Stimulated activated CD4-positive, alpha-beta T cell treated with anti-CD3 and anti-CD28 coated beads, Interleukin-2, amount 100 ng/mL, for 4 hours (primary cell): ENCODE measurements at places on chromosomes 2 and 18.

DNA sequence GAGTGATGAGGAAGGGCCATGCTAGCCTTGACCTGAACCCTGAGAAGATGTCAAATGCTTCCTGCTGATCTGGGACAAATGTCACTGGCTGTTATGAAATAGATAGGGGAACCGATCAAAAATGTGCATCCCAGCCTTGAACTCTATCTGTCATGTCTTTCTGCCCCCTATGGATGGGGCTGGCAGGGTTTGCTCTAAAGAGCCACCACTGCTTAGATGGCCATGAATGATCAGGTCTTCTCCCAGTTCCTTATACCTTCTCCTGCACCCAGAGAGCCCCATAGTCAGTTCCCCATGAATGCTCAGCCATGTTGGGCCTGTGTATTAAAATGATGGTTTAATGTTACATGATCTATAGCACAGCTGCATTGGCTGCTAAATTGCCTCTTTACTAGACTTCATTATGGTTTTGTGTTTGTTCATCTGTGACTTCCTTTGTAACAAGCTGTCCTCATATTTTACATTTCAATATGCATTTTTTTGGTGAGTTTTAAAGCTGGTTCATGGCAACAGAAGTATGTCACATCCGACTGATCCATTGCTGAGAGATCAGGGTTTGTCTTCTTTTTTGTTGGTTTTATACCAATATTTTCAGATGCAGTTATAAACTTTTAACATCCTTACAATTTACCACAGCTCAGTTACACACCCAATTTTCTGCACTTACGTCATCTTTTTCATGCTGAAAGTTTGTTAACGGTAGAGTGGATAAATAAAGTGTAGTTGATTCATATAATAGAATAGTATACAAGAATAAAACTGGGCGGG lies 56.3 kb upstream of the SMAD2 start:
- no peak for DNase-seq

- DNase-seq: no peak
Observed at GRCh38 chr2:150119819-150120218, 367.6 kb downstream of the RND3 start.

DNA sequence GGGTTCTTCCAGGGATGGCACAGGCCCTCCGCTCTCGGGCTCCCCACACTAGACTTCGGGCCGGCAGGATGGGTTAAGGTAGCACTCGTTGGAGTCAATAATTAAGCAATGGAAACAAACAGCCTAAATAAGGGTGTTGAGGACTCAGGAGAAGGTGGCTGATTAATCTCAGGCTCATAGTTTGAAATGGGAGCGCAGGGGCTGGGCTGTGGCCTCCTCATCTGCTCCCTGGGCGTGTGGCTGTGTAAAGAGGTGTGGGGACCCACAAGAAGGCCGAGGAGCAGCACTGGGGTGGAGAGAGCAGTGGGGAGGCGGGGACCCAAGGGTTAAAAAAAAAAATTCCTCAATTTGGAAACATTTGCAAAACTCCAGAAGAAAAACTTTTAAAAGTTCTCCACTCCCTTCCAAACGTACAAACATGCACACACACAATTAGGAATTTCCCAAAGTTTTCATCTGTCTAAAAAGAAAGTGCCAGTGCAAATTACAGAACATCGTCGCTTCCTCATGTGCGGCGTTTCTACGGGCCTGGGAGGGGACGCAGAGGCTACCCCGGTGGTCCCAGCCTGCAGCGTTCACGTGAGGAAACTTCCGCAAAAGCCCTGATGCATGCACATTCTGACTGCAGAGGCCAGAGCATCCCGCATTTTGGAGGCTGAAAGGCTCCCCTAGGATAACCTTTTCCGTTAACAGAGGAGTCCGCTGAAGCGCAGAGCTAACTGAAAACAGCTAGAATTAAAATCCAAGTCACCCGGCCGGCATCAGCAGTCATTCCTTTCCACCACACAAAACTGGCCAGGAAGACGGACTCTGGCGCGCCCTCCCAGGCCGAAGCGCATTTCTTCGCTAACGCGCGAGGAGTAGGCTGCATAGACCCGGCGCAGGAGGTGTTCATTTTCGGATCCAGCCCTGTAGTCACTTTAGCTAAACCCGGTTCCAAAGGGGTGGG lies 1.0 kb upstream of the TUBB6 start:
- DNase-seq: no peak

DNA sequence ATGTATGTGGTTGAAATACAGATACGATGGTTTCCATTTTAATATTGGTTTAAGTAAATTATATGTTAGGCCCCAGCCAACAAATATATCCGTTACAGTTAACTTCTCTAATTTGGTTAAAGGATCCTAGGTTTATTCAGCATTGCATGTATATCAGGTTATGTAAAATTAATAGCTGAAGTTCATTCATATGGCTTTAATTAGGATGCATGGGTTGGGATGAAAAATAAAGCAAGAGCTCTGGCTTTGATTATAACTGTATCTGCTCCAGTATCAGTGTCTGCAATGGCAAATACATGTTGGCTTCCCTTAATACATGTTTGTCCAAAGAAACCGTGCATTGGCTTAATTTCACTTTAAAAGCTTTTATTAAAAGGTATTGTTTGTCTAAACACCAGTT lies 435.7 kb upstream of the SETBP1 start:
- no peak for DNase-seq

GRCh38 chr2:153986488-153987229 lies 114.9 kb downstream of the GALNT13 start:
- no peak for DNase-seq

- DNase-seq: no peak
Observed at GRCh38 chr18:10417664-10418063, 36.8 kb upstream of the APCDD1 start.

- no peak for DNase-seq
Observed at GRCh38 chr18:70840649-70841048, 551.8 kb downstream of the SOCS6 start.

GRCh38 chr18:11392980-11393885 lies 216.2 kb upstream of the SLC35G4 start:
- no peak for DNase-seq

DNA sequence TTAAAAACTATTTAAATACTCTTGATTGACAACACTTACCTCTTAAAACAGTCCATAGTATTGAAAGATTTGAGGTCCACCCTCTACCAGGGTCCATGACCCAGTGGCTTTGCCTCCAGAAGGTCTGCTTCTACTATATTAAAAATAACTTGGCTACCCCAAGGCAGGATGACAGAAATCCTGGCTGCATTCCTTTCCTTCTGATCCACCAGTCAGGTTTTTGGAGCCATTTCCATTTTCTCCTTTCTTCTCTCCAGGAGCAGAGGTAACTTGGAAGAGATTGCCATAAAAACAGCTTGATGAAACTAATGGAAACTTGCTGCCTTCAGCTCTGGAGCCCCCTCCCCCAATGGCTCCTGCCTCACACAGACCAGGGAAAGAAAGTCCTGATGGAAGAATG lies 2.6 kb upstream of the FAM171B start:
- DNase-seq: no peak

- DNase-seq: no peak
Observed at GRCh38 chr18:57787068-57787685, 15.9 kb downstream of the ATP8B1 start.

GRCh38 chr2:241074901-241075540 lies 27.1 kb downstream of the MTERF4 start:
- no peak for DNase-seq

GRCh38 chr2:16149349-16150243 lies 209.2 kb downstream of the MYCN start:
- no peak for DNase-seq

- DNase-seq: no peak
Observed at GRCh38 chr2:211204456-211204855, 648.1 kb downstream of the CPS1 start.

DNA sequence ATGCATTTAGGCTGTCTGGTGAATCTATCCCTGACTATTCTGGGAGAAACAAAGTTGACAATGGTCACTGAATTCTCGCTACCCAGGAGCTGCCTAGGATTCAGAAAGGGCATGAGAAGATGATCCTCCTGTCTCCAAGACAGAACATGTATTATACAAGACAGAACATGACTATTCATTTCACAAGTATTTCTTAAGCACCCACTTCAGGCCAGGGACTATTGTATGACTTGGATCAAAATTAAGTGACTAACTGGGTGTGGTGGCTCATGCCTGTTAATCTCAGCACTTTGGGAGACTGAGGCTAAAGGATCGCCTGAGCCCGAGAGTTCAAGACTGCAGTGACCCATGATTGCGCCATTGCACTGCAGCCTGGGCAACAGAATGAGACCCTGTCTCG lies 235.8 kb upstream of the RAB12 start:
- no peak for DNase-seq

- DNase-seq: no peak
Observed at GRCh38 chr2:68799140-68800026, 64.8 kb downstream of the ARHGAP25 start.

DNA sequence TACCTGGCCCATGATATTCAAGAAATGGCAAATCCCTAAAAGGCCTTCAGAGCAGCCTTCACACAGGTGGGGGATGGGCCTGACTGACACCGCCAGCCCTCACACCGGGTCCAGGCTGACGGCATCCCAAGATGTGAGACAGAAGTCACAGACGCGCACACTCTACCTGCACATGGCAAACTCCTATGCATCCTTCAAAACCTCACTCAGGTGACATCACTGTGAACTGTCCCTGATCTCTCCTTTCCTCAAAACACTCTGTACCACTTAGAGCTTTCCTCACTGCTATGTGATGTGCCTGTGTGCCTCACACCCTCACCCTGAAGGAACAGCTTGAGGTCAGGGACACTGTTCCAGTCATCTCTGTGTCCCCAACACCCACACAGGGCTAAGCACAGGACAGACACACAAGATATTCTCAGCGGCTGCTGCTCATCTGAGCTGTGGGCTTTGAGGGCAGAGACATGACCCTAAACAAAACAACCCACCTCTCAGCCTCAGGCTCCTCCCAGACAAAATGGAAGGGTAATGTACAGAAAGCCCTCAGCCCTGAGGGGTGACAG lies 27.5 kb downstream of the BIN1 start:
- no peak for DNase-seq

DNA sequence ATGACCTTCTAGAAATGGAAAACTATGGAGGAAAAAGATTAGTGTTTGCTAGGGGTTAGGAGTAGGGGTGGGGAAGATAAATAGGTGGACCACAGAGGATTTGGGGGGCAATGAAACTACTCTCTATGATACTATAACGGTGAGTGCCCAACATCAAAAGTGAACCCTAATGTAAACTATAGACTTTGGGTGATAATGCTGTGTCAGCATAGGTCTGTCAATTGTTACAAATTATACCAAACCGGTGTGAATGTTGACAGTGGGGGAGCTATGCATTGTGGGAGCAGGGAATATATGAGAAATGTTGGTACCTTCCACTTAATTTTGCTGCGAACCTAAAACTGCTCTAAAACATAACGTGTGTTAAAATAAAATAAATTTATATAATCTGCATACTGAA lies 180.3 kb downstream of the ALK start:
- no peak for DNase-seq

DNA sequence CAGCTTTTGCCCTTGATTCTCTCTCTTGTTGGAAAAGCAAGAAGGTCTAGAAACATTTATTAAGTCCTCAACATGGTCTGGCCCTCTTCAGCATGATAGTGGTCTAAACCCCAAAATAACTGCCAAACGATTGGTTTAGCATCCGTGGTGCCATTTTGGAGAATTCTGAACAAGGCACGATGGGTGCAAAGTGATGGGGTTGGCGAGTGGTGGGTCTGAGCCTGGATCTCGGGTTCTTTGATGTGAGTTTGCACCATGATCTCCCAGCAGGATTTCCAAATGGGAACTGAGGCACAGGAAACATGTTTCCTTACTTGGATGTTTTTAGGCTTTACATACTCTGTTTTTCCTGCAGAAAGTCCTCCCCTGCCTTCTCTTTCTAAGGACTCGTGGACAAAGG lies 240.3 kb downstream of the MYCN start:
- DNase-seq: no peak

- DNase-seq: no peak
Observed at GRCh38 chr18:12334863-12335262, 26.8 kb downstream of the TUBB6 start.

DNA sequence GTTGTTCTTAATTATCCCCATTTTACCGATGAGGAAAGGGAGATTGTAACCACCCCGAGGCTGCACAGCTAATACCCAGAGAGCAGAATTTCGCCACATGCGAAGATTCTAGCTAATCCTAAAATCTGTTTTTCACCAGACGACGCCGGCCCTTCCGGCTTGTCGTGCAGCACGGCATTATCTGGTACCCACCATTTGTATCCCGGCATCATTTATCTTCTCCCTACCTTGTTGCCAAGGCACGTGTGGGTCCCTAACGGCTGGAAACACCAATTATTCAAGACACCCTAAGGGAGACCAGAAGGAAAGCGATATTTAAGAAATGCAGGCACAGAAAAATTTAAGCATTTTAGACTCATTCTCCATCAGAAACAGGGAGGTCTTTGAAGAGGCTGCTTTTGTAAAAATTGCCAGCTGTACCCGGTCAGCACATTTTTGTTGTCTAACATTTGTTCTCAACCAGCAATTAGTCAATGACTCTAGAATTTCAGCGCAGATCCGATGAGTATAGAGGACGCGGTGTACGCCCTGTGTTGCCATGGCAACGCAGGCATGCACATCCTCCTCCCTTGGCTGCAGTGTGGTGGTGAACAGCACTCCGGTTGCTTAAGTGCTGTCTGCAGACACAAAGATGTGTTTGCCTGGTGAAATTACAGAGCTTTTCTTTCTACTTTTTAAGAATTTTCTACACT lies 111.6 kb downstream of the AGAP1 start:
- no peak for DNase-seq

DNA sequence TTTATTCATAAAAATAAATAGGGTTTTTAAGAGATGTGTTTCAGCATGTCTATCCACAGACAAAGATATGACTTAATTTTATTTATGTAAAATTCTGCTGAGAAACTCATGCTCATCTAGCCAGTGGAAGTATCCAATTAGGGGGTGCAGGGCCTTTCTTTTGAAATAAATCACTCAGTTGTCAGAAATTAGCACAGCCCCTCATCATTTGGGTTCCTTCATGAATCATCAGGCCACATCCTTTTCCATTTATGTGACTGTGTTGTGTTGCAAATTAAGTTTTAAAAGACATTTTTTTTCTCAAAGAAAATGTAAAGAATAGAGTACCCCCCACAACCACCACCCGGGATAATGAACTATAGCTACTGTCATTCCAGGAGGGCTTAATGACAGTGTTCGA lies 185.8 kb downstream of the NRP2 start:
- no peak for DNase-seq

- DNase-seq: no peak
Observed at GRCh38 chr2:112584891-112585250, 462 bp downstream of the CHCHD5 start.

GRCh38 chr2:154470376-154470775 lies 228.1 kb upstream of the KCNJ3 start:
- DNase-seq: no peak

GRCh38 chr2:187232749-187233148 lies 215.3 kb downstream of the CALCRL start:
- no peak for DNase-seq

DNA sequence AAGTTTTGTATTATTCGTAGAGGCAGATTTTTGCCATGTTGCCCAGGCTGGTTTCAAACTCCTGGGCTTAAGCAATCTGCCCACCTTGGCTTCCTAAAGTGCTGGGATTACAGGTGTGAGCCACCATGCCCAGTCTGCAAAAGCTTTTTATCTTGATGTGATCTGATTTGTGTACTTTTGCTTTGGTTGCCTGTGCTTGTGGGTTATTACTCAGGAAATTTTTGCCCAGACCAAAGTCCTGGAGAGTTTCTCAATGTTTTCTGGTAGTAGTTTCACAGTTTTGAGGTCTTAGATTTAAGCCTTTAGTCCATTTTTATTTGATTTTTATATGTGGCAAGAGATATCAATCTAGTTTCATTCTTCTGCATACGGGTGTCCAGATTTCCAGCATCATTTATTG lies 42.4 kb downstream of the SYT4 start:
- no peak for DNase-seq
